Left ventricle myocardium inferior (tissue), 1 donor: ENCODE measurements at places on chromosomes 5 and 9. TPM values are rescaled to one million over a fixed set of nuclear protein-coding genes. Genes with fewer than 3 reads are reported as not detected.

Gene SYK
- total RNA-seq: 5.4 TPM

Gene OBP2B
- total RNA-seq: not detected

Gene OR1Q1
- not detected for total RNA-seq

Gene FAM200C
- total RNA-seq: 4.9 TPM

Gene RLN2
- 0.44 TPM for total RNA-seq

Gene PCDHAC1
- not detected for total RNA-seq

Gene STK32A
- 0.80 TPM for total RNA-seq

Gene MINAR2
- total RNA-seq: not detected

Gene OLFML2A
- 41.1 TPM for total RNA-seq

Gene PCDHGA3
- 12.2 TPM for total RNA-seq

Gene PCDHB11
- total RNA-seq: 0.77 TPM

Gene NUDCD2
- 13.0 TPM for total RNA-seq

Gene OR13C8
- total RNA-seq: not detected

Gene NDUFAF2
- total RNA-seq: 37.6 TPM

Gene SPATA31D3
- not detected for total RNA-seq

GRCh38 chr9:130129432-130130061 is 42.7 kb upstream of the NCS1 start:
- no peak overlapping the region for H3K4me3 ChIP-seq
- peaks cover 65% of the 10 kb centered on the region for H3K36me3 ChIP-seq
- peak overlapping the region; percentile 60 for H3K27ac ChIP-seq
- no peak for DNase-seq
- H3K27me3 ChIP-seq: no peaks in the 10 kb centered on the region
- peaks cover 18% of the 10 kb centered on the region for H3K4me1 ChIP-seq

GRCh38 chr9:89462817-89463683 is 34.9 kb downstream of the SEMA4D start:
- no peak overlapping the region for H3K4me3 ChIP-seq
- no peak overlapping the region for H3K27ac ChIP-seq
- H3K4me1 ChIP-seq: no peaks in the 10 kb centered on the region
- H3K27me3 ChIP-seq: no peaks in the 10 kb centered on the region
- no peaks in the 10 kb centered on the region for H3K36me3 ChIP-seq
- no peak for DNase-seq

- H3K27me3 ChIP-seq: no peaks in the 10 kb centered on the region
- DNase-seq: no peak
- peaks cover 55% of the 10 kb centered on the region for H3K4me1 ChIP-seq
Measured at GRCh38 chr5:172453206-172453985, 929 bp downstream of the SH3PXD2B start.

DNA sequence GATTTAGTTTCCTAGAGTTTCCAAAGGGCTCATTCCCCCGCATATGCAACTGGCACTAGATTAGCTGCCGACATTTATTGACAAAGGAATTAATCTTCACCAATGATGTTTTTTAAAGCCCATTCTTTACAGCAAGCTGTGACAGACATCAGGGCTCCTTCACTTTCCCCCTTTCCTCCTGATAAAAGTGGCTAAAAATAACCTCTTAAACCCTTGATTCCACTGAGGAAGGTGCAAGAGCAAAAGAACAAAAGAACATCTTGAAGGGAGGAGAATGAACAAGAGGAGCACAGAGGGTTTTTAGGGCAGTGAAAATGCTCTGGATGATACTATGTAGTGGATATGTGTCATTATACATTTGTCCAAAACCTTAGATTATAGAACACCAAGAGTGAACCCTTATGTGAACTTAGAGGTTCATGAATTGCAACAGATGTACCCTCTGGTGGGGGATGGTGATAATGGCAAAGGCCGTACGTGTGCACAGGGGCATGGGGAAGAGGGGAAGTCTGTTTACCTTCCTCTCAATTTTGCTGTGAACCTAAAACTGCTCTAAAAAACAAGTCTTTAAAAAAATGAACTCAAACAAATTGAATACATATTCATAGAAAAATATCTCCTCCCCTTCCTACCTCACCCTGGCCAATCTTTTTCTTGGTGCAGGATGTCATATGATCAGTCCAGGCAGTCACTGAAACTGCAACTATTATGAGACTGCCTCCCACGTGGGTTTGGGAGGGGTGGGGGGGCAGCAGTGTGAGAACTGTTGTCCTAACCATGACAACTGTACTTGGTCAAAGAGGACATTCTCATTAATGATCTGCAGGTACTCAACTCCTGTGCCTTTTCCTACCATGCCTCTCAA is 83.0 kb downstream of the MARCHF3 start:
- H3K27ac ChIP-seq: no peak overlapping the region
- H3K36me3 ChIP-seq: no peaks in the 10 kb centered on the region
- H3K4me3 ChIP-seq: no peak overlapping the region
- DNase-seq: no peak
- H3K4me1 ChIP-seq: peaks cover 60% of the 10 kb centered on the region

GRCh38 chr9:81874931-81875330 is 53.3 kb upstream of the SPATA31D4 start:
- H3K36me3 ChIP-seq: no peaks in the 10 kb centered on the region
- DNase-seq: no peak
- H3K4me3 ChIP-seq: no peak overlapping the region
- no peaks in the 10 kb centered on the region for H3K27me3 ChIP-seq
- peaks cover 12% of the 10 kb centered on the region for H3K4me1 ChIP-seq
- H3K27ac ChIP-seq: peak overlapping the region; percentile 62

- DNase-seq: no peak
- H3K4me1 ChIP-seq: no peaks in the 10 kb centered on the region
- H3K4me3 ChIP-seq: no peak overlapping the region
- no peaks in the 10 kb centered on the region for H3K36me3 ChIP-seq
- no peak overlapping the region for H3K27ac ChIP-seq
- no peaks in the 10 kb centered on the region for H3K27me3 ChIP-seq
Measured at GRCh38 chr5:83015676-83016075, 61.5 kb downstream of the TMEM167A start.

- DNase-seq: no peak
- H3K36me3 ChIP-seq: peaks cover 41% of the 10 kb centered on the region
- no peaks in the 10 kb centered on the region for H3K4me1 ChIP-seq
- H3K27me3 ChIP-seq: no peaks in the 10 kb centered on the region
Measured at GRCh38 chr9:125966466-125966865, 219.3 kb downstream of the PBX3 start.

DNA sequence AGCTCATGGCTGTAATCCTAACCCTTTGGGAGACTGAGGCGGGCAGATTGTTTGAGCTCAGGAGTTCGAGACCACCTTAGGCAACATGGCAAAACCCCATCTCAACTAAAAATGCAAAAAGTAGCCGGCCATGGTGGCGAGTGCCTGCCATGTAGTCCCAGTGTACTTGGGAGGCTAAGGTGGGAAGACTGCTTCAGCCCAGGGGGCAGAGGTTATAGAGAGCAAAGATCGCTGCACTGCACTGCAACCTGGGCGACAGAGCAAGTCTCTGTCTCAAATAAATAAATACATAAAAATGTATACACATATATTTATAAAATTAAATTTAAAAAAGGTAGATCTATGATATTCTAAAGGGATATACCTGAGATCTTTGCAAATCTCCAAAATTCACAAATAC is 19.4 kb downstream of the ZBTB5 start:
- H3K4me3 ChIP-seq: no peak overlapping the region
- H3K4me1 ChIP-seq: no peaks in the 10 kb centered on the region
- H3K36me3 ChIP-seq: peaks cover 21% of the 10 kb centered on the region
- H3K27me3 ChIP-seq: no peaks in the 10 kb centered on the region
- no peak for DNase-seq

- peaks cover 4% of the 10 kb centered on the region for H3K4me1 ChIP-seq
- H3K27ac ChIP-seq: no peak overlapping the region
- no peaks in the 10 kb centered on the region for H3K36me3 ChIP-seq
Measured at GRCh38 chr5:58631895-58632294, 49.0 kb downstream of the RAB3C start.

- H3K27me3 ChIP-seq: no peaks in the 10 kb centered on the region
- H3K4me3 ChIP-seq: no peak overlapping the region
- peak overlapping the region; percentile 87 for H3K27ac ChIP-seq
- H3K36me3 ChIP-seq: peaks cover 27% of the 10 kb centered on the region
Measured at GRCh38 chr9:127109212-127109711, 13.2 kb downstream of the ANGPTL2 start.

- peaks cover 20% of the 10 kb centered on the region for H3K4me1 ChIP-seq
- no peak overlapping the region for H3K27ac ChIP-seq
- H3K27me3 ChIP-seq: no peaks in the 10 kb centered on the region
- DNase-seq: no peak
- H3K4me3 ChIP-seq: no peak overlapping the region
Measured at GRCh38 chr5:111559680-111560079, 47.3 kb upstream of the STARD4 start.

GRCh38 chr5:1651250-1651649 is 127.5 kb upstream of the LPCAT1 start:
- H3K36me3 ChIP-seq: no peaks in the 10 kb centered on the region
- peaks cover 77% of the 10 kb centered on the region for H3K27me3 ChIP-seq
- H3K4me3 ChIP-seq: no peak overlapping the region
- peaks cover 10% of the 10 kb centered on the region for H3K4me1 ChIP-seq
- DNase-seq: no peak
- no peak overlapping the region for H3K27ac ChIP-seq

- H3K4me3 ChIP-seq: no peak overlapping the region
- H3K27me3 ChIP-seq: no peaks in the 10 kb centered on the region
- H3K27ac ChIP-seq: peak overlapping the region; percentile 37
- peaks cover 32% of the 10 kb centered on the region for H3K4me1 ChIP-seq
- peak; percentile 62 for DNase-seq
Measured at GRCh38 chr9:71984403-71984802, 73.0 kb downstream of the C9orf85 start.

GRCh38 chr9:98887918-98888510 is 55.7 kb upstream of the COL15A1 start:
- peaks cover 74% of the 10 kb centered on the region for H3K4me1 ChIP-seq
- H3K27me3 ChIP-seq: no peaks in the 10 kb centered on the region
- DNase-seq: no peak
- H3K36me3 ChIP-seq: no peaks in the 10 kb centered on the region
- peak overlapping the region; percentile 81 for H3K27ac ChIP-seq

DNA sequence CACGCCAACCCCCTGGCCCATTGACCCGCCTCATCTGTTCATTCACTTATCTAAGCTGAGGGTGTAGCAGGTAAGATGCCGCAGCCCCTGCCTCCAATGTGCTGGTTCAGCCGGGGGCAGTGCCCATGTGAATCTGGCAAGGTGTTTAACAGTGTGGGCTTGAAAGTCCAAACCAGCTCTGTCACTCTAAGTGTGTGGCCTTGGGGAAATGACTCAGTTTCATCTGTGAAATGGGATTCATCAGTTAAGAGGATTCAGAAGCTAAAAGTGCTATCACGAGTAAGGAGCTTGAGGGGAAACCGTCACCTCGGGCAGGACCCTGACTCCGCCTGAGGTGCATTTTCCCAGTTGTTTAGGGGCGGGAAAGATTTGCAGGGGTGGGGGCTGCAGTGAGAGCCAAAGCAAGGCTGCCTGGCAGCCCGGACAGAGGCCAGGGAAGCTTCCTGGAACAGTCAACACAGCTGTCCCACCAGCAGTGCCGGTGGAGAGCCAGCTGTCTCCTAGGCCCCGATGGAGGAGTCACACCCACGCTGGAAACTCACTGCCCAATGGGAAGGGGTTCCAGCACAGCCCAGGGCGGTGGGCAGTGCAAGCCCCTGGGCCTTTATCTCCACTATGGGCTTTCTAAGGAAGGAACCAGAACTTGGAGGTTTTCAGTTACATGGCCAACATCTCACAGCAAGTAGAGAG is 9.7 kb upstream of the URM1 start:
- H3K4me3 ChIP-seq: peak overlapping the region; percentile 68
- H3K4me1 ChIP-seq: peaks cover 31% of the 10 kb centered on the region
- no peaks in the 10 kb centered on the region for H3K27me3 ChIP-seq
- DNase-seq: no peak
- H3K36me3 ChIP-seq: peaks cover 7% of the 10 kb centered on the region

- H3K27me3 ChIP-seq: no peaks in the 10 kb centered on the region
- peak overlapping the region; percentile 81 for H3K4me3 ChIP-seq
- peak overlapping the region; percentile 95 for H3K27ac ChIP-seq
- DNase-seq: no peak
- H3K4me1 ChIP-seq: peaks cover 39% of the 10 kb centered on the region
- H3K36me3 ChIP-seq: peaks cover 33% of the 10 kb centered on the region
Measured at GRCh38 chr5:87411586-87411972, 1.2 kb downstream of the CCNH start.

GRCh38 chr5:173780235-173781234 is 107.6 kb upstream of the CPEB4 start:
- no peak overlapping the region for H3K4me3 ChIP-seq
- H3K36me3 ChIP-seq: no peaks in the 10 kb centered on the region
- no peaks in the 10 kb centered on the region for H3K27me3 ChIP-seq
- DNase-seq: no peak
- H3K4me1 ChIP-seq: peaks cover 18% of the 10 kb centered on the region
- no peak overlapping the region for H3K27ac ChIP-seq

- H3K27me3 ChIP-seq: peaks cover 100% of the 10 kb centered on the region
- peaks cover 47% of the 10 kb centered on the region for H3K4me1 ChIP-seq
Measured at GRCh38 chr9:23824830-23825591, 1.0 kb downstream of the ELAVL2 start.

- peak overlapping the region; percentile 13 for H3K27ac ChIP-seq
- H3K27me3 ChIP-seq: no peaks in the 10 kb centered on the region
- no peak for DNase-seq
- no peaks in the 10 kb centered on the region for H3K36me3 ChIP-seq
- H3K4me1 ChIP-seq: peaks cover 67% of the 10 kb centered on the region
Measured at GRCh38 chr9:125888211-125888610, 141.0 kb downstream of the PBX3 start.

GRCh38 chr9:129174102-129174723 is 3.8 kb downstream of the IER5L start:
- H3K4me1 ChIP-seq: peaks cover 55% of the 10 kb centered on the region
- peak overlapping the region; percentile 99 for H3K27ac ChIP-seq
- H3K36me3 ChIP-seq: no peaks in the 10 kb centered on the region
- DNase-seq: peak; percentile 93
- no peaks in the 10 kb centered on the region for H3K27me3 ChIP-seq
- H3K4me3 ChIP-seq: peak overlapping the region; percentile 92

GRCh38 chr5:168877132-168877892 is 298.1 kb upstream of the PANK3 start:
- H3K36me3 ChIP-seq: no peaks in the 10 kb centered on the region
- H3K27me3 ChIP-seq: no peaks in the 10 kb centered on the region
- no peak overlapping the region for H3K4me3 ChIP-seq
- no peak overlapping the region for H3K27ac ChIP-seq

DNA sequence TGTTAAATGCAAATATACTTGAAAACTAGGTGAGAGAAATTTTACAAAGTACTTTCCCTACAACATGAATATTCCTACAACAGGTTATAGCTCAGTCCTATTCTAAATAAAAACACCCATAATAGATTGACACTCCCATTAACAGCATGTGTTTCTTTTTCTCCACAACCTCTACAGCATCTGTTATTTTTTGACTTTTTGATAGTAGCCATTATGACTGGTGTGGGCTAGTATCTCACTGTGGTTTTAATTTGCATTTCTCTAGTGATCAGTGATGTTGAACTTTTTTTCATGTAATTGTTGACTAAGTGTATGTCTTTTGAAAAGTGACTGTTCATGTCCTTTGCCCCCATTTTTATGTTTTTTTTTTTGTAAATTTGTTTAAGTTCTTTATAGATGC is 1506.1 kb upstream of the CDH9 start:
- H3K27ac ChIP-seq: no peak overlapping the region
- no peak for DNase-seq
- no peaks in the 10 kb centered on the region for H3K4me1 ChIP-seq
- no peaks in the 10 kb centered on the region for H3K36me3 ChIP-seq
- H3K27me3 ChIP-seq: no peaks in the 10 kb centered on the region
- H3K4me3 ChIP-seq: no peak overlapping the region
